ENCODE measurements at places on chromosomes 6 and 20. TPM values are rescaled to one million over a fixed set of nuclear protein-coding genes. Genes with fewer than 3 reads are reported as not detected.
A peak's percentile ranks its signal among the peaks of the same experiment; 100 is the strongest.

DNA sequence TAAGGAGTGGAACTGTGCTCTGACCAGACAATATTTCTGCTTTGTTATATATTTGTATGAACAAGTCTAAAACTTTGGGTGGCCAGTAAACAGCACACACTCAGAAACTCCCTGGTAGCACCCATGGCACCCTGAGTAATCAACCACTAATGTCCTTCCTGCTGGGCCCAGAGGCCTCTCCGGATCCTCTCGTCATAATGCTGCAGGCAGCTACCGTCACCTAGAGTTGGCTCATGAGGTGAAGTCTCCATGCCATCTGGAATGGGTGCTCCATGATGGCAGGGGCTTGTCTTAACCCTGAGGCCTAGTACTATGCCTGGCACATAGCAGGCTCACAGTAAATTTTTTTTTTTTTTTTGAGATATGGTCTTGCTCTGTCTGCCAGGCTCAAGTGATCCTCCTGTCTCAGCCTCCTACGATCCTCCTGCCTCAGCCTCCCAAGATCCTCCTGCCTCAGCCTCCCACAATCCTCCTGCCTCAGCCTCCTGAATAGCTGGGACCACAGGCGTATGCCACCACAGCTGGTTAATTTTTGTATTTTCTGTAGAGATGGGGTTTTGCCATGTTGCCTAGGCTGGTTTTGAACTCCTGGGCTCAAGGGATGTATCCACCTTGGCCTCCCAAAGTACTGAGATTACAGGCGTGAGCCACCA is 3.0 kb upstream of the SDCBP2 start:
- DNase-seq, result no peak

Gene RSPH4A
- total RNA-seq, result 0.26 TPM

GRCh38 chr6:7433121-7433617 is 43.6 kb downstream of the RIOK1 start:
- no peak for DNase-seq

Gene TCF21
- total RNA-seq, result 0.26 TPM

DNA sequence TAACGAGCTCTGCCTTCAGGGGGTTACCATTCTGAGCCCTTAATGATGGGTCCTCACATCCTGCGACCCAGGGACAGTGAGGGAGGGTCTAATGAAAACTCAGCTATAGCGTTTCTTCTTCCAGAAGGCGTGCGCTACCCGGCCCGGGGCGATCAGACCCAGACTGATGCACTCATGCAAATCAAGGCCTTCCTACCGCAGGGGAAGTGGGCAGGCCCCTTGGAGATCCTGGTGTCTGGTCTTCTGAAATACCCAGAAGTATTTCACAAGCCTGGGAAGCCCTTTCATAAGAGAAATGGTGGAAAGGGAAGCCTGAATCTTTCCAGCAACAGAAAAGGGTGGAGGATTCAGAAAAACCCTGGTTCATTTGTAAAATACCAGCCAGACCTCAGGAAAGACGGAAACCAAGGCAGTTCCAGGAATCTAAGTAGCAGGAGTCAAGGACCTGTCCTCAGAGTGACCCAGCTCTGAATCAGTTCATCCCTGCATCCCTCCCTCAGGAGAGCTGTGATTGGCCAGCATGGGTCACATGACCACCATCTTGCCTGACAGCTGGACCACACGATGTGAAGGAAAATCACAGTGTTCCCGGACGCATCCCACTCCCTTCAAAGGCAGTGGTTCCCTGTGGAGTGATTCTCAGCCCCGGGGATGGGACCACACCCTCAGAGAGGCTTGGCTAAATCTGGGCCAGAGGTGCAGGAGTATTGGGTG is 12.7 kb downstream of the BFSP1 start:
- no peak for DNase-seq

Gene GABRR1
- not detected for total RNA-seq

Gene LTV1
- 17.5 TPM for total RNA-seq

DNA sequence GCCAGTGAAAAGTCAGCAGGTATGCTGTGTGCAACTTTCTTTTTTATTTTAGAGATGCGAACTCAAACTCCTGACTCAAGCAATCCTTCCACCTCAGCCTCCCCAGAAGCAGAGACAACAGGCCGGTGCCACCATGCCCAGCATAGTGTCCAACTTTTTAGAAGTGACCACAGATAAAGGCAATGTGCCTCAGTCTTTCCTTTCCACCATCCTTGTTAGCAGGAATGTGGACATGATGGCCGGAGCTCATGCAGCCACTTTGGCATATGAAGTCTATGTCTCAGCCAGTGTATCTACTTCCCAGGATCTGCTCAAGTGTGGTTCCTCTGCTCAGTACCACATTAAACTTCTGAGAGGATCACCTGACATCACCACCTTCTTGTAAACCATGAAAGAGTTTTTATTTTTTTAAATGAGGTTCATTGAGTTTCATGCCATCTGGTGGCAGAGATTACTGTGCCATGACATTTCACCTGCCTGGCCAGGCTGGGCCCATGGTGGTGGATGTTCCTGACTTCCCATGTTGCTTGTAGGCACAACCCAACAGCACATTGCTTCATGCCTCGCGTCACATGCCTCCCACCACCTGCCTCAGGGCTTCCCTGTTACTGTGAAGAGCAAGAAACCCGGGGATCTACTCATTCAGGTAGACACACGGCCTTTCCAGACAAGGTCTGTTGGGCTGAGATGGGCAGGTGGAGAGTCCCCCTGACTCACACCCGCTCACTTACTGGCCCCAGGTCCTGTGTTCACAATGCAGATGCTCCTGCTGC is 216.5 kb downstream of the LY86 start:
- peak; percentile 29 for DNase-seq

DNA sequence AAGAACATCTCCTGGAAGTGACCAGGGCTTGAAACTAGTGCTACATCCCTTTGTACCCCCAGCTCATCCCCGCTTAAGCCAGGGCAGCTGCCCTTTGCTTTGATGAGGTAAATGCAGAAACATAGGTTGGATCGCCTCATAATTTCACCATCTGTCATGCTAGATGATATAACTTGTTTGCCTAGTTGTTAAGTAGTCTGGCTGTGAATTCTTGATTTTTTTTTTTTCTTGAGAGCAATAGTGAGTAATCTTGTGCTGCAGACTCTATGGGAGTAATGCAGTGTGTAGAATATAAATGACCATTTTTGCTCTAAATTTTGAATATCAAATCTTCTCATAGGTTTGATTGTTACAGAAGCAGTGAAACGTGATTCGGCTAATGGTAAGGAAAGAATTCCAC is 4.1 kb downstream of the TRDN start:
- DNase-seq, result peak; percentile 1

Gene C4A
- 1.2 TPM for total RNA-seq

Gene RFX6
- total RNA-seq, result not detected

Gene CBFA2T2
- 5.3 TPM for total RNA-seq

DNA sequence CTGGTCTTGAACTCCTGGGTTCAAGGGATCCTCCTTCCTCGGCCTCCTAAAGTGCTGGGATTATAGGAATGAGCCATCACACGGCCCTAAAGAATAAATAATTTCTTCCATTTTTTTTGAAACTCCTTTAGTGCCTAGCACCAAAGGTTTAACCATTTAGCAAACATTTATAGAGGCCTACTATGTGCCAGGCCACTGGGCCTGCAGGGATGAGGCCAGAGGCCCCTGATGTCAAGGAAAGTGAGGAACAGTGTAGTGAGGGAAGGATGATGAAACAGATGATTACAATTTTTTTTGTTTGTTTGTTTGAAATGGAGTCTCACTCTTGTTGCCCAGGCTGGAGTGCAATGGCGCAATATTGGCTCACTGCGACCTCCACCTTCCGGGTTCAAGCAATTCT is 33.8 kb downstream of the ZNF341 start:
- DNase-seq, result no peak

DNA sequence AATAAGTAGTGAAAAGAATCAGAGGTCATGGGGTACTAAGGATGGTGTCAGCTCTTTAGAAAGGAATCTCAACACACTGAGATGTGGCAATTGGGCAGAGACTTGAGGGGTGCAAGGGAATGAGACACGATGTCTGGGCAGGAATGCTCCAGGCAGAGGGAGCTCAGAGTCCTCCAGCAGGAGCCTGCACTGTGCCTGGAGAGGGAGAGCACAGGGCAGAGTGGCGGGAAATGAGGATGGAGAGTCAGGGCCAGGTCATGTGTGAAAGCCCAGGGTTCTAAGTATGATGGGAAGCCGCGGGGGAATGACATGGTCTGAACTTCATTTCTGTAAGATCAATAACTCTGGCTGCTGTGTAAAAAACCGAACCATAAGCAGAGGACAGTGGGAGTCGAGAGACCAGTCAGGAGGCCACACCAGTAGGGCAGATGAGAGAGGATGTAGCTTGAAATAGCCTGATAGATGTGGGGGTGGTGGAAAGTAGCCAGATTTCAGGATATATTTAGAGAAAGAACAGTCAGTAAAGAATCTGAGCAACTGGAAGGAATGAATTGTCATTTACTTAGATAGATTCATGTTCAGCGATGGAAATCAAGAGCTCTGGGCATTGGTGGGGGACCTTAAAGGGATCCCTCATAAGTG is 133.4 kb upstream of the DTNBP1 start:
- no peak for DNase-seq

- no peak for DNase-seq
These were observed 93.6 kb upstream of the CDYL start for GRCh38 chr6:4682431-4683097.
